ENCODE measurements at places on chromosomes 1 and 21. TPM values are rescaled to one million over a fixed set of nuclear protein-coding genes. Genes with fewer than 3 reads are reported as not detected.

GRCh38 chr1:53568540-53568939 lies 109.3 kb downstream of the DMRTB1 start:
- DNase-seq = no peak

- DNase-seq = no peak
Observed at GRCh38 chr1:10932088-10932487, 80.4 kb upstream of the TARDBP start.

- DNase-seq = no peak
Observed at GRCh38 chr1:71045463-71046028, 2.1 kb downstream of the PTGER3 start.

DNA sequence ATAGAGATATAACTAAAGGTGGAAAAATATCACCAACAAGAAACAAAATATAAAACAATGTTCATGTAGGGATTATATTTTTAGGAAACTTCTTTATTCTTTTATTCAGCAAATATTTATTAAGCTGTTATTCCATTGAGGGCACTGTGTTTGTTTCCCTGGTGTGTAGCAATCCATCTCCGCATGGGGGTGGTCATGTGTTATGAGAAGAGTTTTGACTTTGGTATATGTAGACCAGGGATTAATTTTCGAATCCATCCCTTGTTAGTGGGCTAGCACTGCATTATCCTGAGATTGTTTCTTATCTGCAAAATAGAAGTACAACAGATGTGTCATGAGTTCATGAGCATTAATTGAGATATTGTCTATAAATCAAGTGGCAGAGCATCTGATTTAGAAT lies 190.2 kb upstream of the LRRC7 start:
- no peak for DNase-seq

- no peak for DNase-seq
Observed at GRCh38 chr1:68313735-68314134, 81.4 kb upstream of the WLS start.

- DNase-seq = no peak
Observed at GRCh38 chr1:46413596-46413985, 19.5 kb downstream of the FAAH start.

DNA sequence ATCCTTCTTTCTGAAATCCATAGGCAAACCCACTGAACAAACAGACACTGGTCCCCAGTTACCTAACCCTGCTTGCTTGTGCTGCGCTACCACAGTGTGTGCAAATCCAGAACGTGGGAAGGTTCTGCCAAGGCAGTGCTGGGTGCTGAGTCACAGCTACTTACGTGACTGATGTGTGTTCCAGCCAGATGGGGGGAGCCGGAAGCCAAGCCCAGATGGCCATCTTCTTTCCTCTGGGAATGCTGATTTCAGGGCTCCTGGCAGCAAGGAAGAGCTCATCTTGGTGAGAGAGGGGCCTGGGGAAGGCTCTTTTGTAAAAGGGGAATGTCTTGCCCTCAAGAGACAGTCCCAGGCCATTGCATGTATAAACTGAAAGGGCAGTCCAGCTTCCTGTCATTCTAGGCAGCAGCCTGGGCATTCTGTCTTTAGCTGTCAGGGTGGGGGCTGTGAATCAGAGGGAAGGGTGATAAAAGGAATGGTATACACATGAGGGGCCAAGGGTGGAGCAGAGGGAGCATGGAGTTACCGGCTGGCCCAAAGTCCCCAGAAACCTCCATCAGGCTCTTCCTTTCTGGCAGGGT lies 54.1 kb downstream of the CD46 start:
- DNase-seq = peak; percentile 97

- DNase-seq = no peak
Observed at GRCh38 chr1:218495931-218496330, 150.8 kb downstream of the TGFB2 start.

DNA sequence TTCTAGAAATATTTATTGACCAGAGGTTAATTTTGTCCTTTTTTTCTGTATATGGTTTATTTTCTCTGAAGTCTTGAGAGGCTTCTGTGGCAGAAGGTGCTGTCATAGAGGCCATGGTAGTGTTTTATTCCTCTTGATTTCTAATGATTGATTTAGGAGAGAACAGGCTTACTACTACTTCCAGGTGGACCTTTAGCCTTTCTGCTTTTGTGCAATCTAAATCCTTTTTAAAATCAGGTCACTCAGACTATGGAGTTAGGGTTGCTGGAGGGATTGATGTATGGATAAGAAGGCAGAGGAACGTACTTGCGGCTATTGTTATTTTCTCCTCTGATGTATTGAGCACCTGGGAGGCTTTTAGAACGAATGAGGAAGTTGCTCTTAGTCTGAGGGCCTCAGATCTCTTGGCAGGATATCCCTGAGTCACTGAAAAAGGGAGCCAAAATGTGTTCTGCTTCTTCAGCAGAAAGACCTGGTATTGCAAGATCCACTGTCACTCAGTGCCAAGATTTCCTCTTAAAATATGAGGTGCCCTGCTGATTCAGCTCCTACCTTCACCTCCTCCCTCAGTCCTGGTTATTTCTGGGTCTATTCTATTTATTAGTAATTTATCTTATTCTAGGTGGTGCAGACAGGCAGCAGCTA lies 277.4 kb downstream of the ZNF648 start:
- DNase-seq = no peak

GRCh38 chr1:192395211-192395610 lies 78.4 kb downstream of the RGS21 start:
- DNase-seq = no peak

DNA sequence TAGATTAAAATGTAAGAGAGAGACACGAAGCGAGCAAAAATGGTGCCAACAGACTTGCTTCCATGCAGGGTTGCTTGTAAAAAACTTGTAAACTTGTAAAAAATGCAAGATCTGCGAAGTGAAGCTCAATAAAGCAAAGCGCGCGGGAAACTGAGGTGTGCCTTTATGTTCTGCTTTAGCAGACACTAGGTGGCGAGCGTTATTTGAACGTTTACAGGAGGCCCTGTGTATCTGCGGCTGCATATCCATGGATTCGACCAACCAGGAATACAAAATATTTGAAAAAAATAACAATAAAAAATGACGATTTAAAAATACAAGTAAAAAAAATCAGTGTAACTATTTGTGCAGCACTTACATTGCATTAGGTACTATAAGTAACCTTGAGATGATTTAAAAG lies 1.5 kb downstream of the UBE2G2 start:
- DNase-seq = no peak

DNA sequence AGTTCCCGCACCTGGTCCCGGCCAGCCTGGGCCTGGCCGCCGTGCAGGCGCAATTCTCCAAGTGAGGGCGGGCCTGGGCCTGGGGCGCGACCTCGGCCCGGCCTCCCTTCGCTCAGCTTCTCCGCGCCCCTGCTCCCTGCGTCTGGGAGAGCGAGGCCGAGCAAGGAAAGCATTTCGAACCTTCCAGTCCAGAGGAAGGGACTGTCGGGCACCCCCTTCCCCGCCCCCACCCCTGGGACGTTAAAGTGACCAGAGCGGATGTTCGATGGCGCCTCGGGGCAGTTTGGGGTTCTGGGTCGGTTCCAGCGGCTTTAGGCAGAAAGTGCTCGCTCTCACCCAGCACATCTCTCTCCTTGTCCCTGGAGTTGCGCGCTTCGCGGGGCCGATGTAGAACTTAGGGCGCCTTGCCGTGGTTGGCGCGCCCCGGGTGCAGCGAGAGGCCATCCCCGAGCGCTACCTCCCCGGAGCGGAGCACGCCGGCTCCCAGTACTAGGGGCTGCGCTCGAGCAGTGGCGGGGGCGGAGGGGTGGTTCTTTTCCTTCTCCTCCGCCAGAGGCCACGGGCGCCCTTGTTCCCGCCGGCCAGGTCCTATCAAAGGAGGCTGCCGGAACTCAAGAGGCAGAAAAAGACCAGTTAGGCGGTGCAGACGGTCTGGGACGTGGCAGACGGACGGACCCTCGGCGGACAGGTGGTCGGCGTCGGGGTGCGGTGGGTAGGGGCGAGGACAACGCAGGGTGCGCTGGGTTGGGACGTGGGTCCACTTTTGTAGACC lies 1.2 kb downstream of the OLIG1 start:
- DNase-seq = no peak

- DNase-seq = no peak
Observed at GRCh38 chr1:24830680-24831272, 85.5 kb downstream of the CLIC4 start.

DNA sequence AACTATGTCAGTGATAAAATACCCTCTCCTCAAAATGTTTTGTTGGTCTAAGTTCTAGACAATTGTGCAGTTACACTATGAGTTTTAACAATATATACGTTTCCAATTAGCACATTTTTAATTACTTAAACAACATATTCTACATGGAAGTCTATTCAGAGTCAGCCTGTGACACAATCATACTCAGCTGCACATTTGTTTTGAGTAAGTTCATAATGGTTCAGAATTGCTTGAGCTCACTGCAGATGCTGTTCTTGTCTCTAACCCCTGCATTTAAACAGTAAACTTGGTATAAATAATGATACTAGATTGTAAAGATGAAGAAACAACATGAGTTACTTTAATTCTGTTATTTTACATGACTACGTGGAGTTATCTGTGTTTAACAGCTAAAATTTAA lies 30.6 kb downstream of the CDKN2C start:
- DNase-seq = no peak

- peak; percentile 51 for DNase-seq
Observed at GRCh38 chr1:16396591-16396990, 29.5 kb downstream of the SZRD1 start.

GRCh38 chr1:3940081-3940753 lies 40.1 kb upstream of the C1orf174 start:
- DNase-seq = no peak

CHIA gene
- total RNA-seq = not detected

CD5L gene
- not detected for total RNA-seq

CDC42BPA gene
- total RNA-seq = 30.6 TPM

MAP1LC3C gene
- 31.5 TPM for total RNA-seq

CCNL2 gene
- total RNA-seq = 47.1 TPM

KCNA10 gene
- not detected for total RNA-seq

LCE1F gene
- not detected for total RNA-seq

KIAA0040 gene
- 21.5 TPM for total RNA-seq
